Panc1 (cell line): ENCODE measurements at places on chromosomes 2 and 18. TPM values are rescaled to one million over a fixed set of nuclear protein-coding genes. Genes with fewer than 3 reads are reported as not detected.

GRCh38 chr18:58929206-58929605, 64.5 kb downstream of the ZNF532 start:
- no peak for DNase-seq

DNA sequence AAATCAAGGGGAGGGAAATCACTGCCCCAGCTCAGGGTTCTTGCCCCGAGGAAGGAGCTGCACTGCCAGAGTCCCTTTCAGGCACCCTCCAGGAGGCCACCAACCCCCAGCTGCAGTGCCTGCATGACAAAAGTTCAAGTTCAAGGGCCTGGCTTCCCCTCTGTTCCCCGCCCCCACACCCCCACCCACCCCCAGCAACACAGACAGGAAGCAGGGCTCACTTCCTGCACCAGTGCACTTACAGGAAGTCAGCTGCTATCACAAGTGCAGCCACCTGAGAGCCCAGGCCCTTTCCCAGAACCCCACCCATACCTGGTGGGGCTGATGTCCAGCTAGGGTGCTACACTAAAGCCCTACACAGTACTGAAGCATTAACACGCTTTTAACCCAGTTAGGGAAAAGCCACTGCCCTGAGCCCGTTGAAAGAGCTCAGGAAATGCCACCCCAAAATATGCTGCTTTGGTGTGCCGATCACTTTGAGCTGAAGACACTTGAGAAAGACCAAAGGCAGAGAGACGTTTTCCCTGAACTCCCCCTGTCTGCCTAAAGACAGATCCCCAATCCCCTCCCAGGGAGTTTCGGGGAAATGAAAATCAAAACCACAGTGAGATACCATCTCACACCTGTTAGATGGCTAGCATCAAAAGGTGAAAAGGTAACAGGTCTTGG, 109.9 kb upstream of the CAB39 start:
- no peak for DNase-seq

DNA sequence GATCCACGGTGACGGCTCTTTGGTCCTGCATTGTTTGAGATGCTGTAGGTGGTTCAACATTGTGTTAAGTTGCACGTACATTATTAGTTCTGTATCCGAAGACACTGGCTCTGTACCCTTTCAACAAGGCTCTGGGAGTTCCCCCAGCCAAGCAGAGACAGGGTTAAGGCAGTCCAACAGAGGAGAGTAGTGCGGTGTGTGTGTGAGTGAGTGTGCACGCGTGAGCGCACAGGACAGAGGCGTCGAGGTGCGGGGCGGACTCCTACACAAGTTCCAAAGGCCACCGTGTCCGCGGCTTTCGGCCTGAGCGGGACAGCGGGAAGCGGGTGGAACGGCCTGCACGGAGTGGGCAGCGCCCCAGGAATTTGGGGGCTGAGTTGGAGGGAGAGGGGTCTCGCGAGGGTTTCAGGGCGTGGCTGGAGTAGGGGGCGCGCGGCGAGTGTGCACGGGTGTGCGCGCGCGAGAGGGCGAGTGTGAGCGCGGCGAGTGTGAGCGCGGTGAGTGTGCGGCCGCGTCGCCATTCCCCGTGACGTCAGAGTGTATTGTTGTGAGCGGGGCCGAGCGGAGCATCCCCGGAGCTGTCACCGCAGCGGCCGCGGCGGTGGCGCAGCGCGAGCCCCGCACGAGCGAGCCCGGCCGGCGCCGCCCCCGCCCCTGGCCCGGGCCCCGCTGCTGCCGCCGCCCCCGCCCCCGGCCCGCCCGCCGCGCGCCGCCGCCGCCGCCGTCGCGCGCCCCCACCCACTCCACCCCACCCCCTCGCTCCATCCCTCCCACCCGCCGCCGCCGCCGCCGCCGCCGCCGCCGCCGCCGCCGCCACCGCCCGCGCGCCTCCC, at the start of gene ASXL3:
TSS of gene ASXL3 (plus strand) at position 535 of the 833 bp plus-strand sequence. CDS start 413 bp downstream, outside the sequence.
- DNase-seq: no peak

GRCh38 chr2:99404039-99404796, 67.0 kb downstream of the EIF5B start:
- DNase-seq: no peak

GRCh38 chr2:177518754-177519153, 126.2 kb downstream of the AGPS start:
- DNase-seq: no peak

DNA sequence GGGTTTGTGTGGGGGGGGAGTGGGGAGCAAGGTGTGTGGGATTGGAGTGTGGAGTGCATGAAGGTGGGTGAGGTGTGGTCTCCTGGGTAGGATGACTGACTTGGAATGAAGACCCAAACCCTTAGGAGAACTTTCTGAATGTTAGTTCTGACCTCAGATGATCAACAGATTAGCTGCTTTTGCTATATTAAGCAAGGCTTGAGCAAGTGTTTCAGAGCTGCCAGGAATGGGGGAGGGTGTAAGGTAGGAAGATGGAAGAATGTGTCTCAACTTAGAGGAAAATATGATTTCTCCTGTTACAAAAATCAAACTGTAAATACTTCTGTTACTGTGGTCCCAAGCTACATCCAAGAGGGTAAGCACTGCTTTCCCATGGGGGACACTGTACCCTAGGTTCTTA, 273.6 kb downstream of the TGIF1 start:
- DNase-seq: no peak

DNA sequence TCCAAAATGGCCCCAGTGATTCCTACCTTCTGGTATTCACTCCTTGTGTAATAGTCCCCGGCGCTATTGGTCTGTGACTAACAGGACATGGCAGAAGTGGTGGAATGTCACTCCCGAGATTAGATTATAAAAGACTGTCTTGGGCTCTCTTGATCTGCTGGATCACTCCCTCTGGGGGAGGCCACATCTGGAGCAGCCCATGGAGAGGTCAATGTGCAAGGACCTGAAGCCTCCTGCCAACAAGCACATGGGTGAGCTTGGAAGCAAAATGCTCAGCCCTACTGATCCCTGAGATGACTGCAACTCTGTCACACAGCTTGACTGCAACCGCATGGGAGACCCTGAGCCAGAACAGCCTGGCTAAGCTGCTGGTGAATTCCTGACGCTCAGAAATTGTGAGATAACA, 94.3 kb upstream of the GLI2 start:
- DNase-seq: no peak

DNA sequence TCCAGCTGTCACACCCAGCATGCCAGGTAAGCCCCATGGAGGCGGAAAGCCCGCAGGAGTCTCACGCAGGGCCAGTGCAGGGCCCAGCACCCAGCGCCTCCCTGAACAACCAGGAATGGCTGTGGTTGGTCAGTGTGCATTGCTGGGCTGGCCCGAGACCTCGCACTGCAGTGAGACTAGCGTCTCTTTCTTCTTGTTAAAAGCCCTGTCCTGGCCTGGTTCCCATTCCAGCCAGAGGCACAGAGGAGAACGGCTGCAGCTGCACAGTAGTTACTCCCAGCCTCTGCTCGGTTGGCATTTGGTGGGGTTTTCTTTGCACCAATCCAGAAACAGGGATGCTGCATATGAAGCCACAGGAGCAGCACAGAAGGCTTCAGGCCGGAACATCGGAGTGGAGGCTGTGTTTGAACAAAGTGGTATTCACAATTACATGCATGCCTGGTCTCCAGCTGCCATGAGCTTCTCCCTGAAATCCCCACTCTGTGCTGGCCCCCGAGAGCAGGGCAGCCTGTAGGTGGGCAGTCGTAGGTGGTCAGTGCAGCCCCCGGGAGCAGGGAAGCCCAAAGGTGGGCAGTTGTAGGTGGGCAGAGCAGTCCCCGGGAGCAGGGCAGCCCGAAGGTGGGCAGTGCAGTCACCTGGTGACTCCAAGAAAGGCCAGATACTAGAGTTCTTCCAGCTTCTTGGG, 163.7 kb upstream of the PXDN start:
- no peak for DNase-seq

Gene MARCHF4
- 1.3 TPM for total RNA-seq
